Activated CD8-positive, alpha-beta memory T cell treated with anti-CD3 and anti-CD28 coated beads, Interleukin-2, amount 50 U/mL, for 48 hours (primary cell): ENCODE measurements at places on chromosomes 3 and 15.

- DNase-seq: no peak
Observed at GRCh38 chr3:63661242-63661641, 8.8 kb downstream of the SNTN start.

DNA sequence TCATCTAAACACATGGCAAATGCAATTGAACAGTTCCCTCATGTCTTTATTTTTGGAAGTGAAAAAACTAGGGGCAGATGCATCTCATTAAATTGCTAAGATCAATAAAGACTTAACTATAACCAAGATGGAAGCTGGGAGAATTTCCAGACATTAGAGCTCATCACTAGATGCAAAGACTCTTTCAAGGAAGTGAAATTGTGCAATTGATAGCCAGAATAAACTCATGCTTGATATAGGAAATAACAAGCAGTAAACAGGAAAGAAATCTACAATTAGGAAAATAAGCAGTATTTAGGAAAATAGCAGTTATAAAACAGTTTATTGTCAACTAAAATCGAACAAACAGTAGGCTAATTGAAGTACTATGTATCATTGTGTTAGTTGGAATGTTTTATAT is 8.8 kb upstream of the ANKUB1 start:
- no peak for DNase-seq

GRCh38 chr15:45714590-45715488 is 80.0 kb downstream of the SQOR start:
- DNase-seq: peak; percentile 69

- no peak for DNase-seq
Observed at GRCh38 chr15:57538265-57538529, 53.5 kb upstream of the MYZAP start.

DNA sequence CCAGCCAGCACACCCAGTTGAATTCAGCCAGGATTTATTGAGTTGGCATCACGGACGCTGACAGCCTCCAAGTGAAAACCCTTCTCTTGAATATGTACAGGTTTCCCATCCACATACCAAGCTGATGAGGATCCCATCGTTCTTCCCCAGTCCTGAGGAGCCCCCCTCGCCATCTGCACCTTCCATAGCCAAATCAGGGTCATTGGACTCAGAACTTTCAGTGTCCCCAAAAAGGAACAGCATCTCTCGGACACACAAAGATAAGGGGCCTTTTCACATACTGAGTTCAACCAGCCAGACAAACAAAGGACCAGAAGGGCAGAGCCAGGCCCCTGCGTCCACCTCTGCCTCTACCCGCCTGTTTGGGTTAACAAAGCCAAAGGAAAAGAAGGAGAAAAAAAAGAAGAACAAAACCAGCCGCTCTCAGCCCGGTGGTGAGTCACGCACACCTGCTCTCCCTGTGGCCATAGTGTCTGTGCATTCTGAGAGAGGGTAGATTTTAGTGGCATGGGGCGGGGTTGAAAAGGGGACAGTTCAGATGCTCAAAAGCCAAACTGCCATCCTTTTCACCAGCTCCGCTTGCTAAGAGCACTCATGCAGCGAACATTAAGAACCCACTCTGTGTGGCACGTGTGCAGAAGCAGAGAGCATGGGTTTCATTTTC is 51.2 kb downstream of the KLHL25 start:
- no peak for DNase-seq

DNA sequence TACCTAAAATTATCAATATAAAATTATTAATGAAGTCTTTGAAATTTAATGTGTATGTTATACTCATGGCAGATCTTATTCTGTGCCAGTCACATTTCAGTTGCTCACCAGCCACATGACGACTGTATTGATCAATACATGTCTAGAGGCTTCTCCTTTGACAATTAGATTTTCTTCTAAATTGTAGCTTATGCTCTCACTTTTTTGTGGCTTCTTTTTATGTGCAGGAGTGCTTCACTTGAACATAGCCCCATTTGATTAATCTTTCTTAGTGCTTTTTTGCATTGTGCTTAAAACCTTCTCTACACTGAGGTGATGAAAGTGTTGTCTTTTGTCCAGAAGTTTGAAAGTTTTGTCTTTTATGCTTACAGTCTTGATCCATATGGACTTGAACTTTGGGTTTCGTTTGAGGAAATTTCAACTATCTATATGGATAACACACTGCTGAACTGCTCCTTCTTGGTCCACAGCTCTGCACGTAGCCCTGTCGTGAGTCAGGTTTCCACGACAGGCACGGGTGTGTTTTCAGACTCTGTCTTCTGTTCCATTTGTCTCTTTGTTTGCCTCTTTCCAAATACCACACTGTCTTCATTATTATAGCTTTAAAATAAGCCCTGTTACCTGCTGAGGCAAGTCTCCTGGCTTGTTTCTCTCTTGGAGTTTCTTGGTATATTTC is 393.9 kb upstream of the CFAP20DC start:
- no peak for DNase-seq

- no peak for DNase-seq
Observed at GRCh38 chr3:87272718-87273341, 3.6 kb downstream of the POU1F1 start.

GRCh38 chr3:67715971-67716370 is 61.6 kb upstream of the SUCLG2 start:
- DNase-seq: no peak

DNA sequence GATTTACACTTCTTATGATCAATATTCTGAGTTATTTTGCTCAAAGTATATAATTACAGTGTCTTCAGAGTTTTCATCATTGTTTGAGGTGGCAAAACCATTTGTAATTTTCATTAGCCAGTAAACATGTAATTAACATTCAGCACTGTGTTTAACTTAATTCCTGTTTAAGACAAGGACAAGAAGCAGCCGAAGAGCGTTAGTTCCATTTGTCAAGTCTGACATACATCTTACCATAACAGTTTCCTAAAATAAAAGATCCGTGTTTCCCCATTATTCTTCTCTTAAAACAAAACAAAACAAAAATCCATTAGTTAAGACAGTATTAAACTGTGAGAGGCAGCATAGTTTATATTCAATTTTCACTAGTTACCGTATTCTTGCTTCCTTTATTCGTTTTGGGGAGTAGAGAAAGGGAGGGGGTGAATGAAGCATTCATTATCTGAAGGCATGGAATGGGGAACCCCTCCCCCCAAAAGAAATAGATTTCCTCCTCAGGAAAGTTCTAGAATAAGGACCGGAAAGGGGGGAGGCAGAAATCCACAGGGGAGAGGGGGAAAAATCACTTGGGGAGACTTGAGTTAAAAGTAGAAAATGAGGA is 5.5 kb upstream of the NR2F2 start:
- DNase-seq: no peak

DNA sequence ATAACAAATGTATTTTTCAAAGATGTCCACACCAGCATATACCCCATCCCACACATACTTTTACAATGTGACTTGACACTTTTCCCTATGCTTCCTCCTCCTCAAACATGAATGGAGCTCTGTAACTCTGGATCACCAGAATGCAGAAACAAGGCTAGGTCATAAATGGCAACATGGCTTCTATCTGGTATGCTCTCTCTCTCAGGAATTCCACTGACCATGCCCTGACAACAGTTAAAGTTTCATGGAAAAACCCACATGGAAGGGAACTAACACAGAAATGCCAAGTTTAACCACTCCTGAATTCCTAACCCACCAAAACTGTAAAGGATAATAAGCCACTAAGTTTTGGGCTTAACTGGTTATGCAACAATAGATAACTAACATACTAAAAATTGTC is 19.9 kb downstream of the MYO9A start:
- no peak for DNase-seq

GRCh38 chr3:150899141-150899540 is 6.1 kb downstream of the MINDY4B start:
- no peak for DNase-seq

- no peak for DNase-seq
Observed at GRCh38 chr3:119586733-119587172, 7.5 kb downstream of the ADPRH start.

- DNase-seq: no peak
Observed at GRCh38 chr3:109784285-109784684, 446.9 kb upstream of the DPPA4 start.

GRCh38 chr3:111859061-111859973 is at the start of gene PHLDB2:
PHLDB2 (plus strand) TSS chr3:111859265; CDS start chr3:111884078, 24,813 bp downstream.
- peak; percentile 78 for DNase-seq

GRCh38 chr3:481680-482079 is 285.1 kb downstream of the CHL1 start:
- DNase-seq: no peak

- DNase-seq: no peak
Observed at GRCh38 chr3:57805674-57806073, 49.6 kb downstream of the SLMAP start.

- peak; percentile 68 for DNase-seq
Observed at GRCh38 chr15:67066041-67066958, 898 bp downstream of the SMAD3 start.

- no peak for DNase-seq
Observed at GRCh38 chr3:174408310-174408709, 450.8 kb upstream of the NAALADL2 start.

- DNase-seq: no peak
Observed at GRCh38 chr15:54559405-54560069, 581.3 kb downstream of the UNC13C start.

GRCh38 chr15:79003301-79003700 is 58.5 kb upstream of the CTSH start:
- DNase-seq: no peak

DNA sequence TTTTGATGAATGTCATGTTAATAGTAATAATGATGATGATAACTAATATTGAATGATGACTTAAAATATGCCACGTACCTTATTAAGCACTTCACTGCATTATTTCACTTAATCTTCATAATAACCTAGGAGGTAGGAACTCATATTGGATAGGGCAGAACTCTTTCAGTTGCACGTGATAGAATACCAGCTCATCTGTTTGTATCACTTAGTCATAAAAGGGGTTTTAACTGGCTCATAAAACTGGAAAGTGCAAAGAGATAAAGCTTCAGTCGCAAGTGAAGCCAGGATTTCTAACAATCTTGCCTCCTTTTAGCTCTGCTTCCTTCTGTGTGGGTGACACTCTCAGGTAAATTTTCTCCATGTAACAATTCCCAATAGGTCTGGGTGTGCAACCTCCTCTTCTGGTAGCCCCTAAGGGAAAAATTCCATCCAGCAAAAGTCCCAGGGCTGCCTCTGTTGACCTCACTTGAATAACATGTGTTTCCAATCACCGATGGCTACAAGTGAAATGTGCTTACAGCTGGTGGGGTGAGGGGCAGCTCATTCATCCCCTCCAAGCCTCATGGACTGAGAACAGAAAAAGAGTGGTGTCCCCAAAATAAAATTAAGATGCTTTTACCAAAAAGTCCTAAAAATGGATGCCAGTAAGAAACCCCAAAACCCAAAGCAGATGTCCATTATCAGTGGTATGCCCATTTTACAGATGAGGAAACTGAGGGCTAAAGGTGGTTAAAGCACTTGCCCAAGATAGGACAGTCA is 9.3 kb downstream of the GXYLT2 start:
- DNase-seq: no peak

DNA sequence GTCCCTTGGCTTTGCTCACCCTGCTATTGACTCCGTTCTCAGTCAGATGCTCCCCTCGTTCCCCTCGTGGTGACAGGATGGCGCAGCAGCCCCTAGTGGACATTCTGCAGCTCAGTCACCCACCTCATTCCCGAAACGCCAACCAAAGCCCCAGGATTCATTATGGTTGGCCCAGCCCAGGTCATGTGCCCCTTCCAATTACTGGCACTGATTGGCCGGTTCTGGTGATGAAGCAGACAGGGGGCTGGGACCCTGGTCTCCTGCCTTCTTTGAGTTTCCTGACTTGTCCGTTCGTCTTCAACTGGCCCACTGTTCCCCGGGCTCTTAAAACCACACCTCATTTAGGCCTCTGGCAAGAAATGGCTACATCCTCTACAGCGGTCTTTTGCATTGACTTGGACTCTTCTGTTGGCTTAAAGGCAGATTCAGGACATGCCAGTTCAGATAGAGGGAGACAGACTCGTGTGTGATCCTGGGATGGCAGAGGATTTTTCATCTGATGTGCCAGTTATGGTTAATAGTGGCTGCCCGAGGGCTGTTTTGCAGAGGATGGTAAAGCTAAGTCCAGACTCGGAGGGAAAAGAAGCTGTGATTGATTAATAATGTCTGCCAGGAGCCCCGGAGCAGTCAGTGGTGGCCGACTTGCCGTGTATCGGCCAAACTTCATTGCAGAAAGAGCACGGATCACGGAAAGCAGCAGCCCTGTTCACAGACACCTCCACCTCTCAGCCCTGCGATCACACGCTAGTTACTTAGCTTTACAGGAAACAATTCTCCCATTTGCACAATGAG is 37.8 kb downstream of the LSM3 start:
- peak; percentile 58 for DNase-seq

GRCh38 chr3:128445357-128445756 is 21.3 kb downstream of the DNAJB8 start:
- no peak for DNase-seq

DNA sequence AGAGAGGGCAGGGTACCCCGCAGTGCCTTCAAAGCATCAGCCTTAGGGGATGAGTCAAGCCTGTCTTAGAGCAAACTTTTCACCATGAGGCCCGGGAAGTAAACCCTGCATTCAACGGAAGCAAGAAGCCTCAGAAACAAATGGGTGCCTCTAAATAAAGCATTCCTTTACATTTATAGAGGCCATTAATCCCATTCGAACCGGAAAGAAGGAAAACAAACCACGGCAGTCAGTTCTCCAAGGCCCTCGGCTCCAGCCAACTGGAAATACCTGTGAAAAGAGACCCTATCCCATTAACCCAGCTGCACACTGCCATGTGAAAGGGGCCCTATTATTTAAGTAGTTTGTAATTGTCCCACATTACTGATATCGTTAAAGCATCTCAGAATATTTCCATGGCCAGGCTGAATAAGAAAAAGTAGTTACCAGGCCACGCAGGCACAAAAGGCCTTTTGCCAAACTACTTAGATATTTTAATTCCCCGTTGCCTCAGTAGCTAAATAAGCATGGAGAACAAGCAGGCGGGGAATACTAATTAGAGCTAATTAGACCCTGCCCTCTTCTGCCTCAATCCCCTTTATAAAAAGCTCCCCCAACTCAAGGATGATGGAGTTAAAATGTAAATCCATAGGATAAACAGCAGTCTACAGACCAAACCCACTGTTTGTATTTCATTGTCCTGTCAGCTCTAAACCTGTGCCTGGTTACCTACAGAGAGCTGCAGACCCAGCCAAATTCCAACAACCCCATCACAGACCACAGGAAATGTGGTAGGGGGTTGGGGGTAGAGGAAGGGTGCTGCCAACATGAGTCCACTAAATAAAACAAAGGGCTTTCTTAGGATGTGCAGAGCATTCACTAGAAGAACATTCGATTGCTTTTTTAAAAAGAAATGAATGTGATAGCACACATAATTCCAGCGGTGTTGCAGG is 4.1 kb downstream of the ITGB5 start:
- no peak for DNase-seq

GRCh38 chr3:102174312-102174712 is 260.5 kb upstream of the ZPLD1 start:
- no peak for DNase-seq

GRCh38 chr15:28086175-28086703 is 12.9 kb downstream of the OCA2 start:
- peak; percentile 73 for DNase-seq

GRCh38 chr3:184261854-184262763 is 756 bp upstream of the CAMK2N2 start:
- no peak for DNase-seq

- no peak for DNase-seq
Observed at GRCh38 chr3:24096271-24096670, 151.2 kb downstream of the NR1D2 start.
